ENCODE measurements at places on chromosomes 6 and 20.

DNA sequence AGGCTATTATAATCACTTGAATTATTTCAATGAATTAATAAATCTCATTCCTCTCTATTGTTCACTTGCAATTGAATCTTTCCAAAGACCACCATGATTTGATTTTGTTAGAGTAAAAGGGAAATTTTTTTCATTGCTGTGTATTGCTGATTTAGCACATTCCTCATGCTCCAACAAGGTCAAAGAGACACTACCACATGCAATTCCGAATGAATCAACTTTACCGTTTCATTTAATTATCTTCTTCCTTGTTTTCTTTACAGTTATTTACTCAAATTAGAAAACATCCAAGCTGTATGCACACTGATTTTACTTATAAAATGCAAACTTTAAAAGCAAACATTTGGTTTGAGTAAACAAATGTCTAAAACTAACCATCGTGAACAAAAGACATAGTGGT lies 967 bp downstream of the KIAA0408 start:
- DNase-seq, result no peak

DNA sequence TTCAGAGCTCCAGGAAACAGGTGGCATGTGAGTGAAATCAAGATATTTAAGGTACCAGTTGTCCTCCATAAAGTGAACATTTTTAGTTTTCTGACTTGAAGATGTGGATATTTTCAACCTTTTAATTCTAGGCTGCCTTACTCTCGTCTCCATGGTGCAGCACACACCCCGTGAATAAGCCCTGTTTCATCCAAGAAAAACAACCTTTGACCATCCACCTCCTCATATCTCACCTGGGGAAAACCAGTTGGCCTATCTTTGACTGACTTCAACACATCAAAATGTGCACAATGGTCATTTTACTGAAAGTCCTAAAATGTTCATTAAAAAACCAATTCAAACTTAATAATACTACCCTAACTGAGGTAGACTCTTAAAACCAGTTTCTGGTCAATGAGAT lies 73.8 kb upstream of the CD2AP start:
- no peak for DNase-seq

DNA sequence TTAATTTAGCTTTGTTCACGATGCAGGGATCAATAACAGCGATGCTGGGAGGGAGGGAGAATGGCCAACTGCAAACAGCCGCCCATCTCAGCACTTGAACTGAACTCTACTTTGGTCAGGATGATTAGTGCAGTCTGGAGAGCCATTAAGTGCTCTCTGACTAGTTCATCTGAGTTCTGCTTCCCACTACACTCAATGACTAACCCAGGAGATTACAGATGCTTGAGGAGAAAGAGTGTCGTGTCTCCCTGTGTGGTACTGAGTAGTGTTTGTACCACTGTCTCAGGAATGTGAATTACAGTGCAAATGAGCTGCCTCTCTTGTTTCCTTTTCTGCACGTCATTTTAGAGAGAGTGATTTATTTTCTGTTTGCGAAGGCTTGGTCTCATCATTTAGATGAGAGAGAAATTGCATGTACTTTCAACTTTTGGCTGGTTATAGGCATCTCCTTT lies 23.5 kb downstream of the CARMIL1 start:
- no peak for DNase-seq

- DNase-seq, result no peak
Measured at GRCh38 chr6:16344756-16345155, 106.4 kb downstream of the GMPR start.

- DNase-seq, result no peak
Measured at GRCh38 chr6:99195986-99196655, 153.4 kb downstream of the FAXC start.

GRCh38 chr6:7467007-7467897 lies 74.2 kb upstream of the DSP start:
- DNase-seq, result no peak

GRCh38 chr6:2733736-2734480 lies 16.8 kb downstream of the MYLK4 start:
- DNase-seq, result no peak

DNA sequence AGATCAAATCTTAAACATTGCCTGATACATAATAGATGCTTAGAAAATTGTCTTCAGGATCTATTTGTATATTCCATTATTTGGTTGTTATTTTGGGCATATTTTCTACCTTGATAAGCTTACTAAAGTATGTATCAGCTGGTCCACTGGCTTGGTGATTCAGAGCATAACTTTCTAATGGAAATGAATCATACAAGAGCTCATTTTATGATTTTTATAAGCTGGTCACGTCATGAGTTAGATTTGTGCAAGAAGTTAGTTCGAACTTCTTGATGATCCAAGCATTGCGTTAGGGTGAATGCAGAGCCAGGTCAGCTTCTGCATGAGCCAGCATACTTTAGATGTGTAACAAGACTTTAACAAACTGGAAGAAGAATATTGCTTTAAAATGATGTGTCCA lies 144.5 kb upstream of the FLRT3 start:
- no peak for DNase-seq

- no peak for DNase-seq
Measured at GRCh38 chr6:49782293-49782692, 4.8 kb downstream of the PGK2 start.

GRCh38 chr20:1418350-1418749 lies 25.5 kb upstream of the FKBP1A start:
- DNase-seq, result no peak

DNA sequence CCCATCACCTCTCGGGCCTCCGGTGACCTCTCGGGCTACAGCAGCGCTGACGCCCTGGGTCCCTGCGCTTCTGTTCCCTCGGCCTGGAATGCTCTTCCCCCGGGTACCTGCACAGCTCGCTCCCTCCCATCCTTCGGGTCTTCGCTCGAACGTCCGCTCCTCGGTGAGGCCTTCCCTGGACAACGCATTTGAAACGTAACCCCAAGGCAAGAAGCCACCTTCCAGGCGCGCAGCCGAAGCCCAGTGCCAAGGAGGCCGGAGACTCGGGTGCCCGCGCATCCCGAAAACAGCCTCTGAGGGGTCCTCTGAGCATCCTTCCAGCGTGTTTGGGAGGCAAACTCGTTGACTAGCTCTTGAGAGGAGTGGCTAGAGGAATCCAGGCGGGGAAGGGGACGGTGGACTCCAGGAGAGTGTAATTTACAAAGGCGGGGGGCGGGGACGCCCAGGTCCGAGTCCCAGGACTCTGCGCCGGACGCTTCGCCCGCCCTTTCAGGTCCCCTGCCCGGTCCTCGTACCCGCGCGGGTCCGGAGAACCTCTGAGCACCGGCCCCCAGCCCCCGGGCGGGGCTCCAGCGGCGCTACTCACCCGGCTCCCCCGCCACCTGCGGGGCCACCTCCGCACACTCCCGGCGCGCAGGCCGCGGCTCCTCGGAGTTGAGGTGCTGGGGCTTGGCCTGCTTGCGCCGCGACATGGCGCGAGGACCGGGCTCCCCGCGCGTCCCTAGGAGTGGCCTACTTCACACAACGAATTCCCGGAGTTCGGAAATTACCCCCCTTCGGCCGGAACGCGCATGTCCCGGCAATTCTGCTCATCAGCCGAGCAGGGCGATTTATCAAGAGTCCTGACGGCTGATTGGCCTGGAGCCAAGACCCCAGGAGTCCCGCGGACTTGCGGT lies 86.8 kb downstream of the ZFP64 start:
- no peak for DNase-seq

- DNase-seq, result no peak
Measured at GRCh38 chr6:36506611-36507010, 40.7 kb downstream of the STK38 start.
